Stimulated activated naive CD4-positive, alpha-beta T cell treated with Interleukin-2 at 50 U/mL for 16 hours (primary cell): ENCODE measurements at places on chromosomes 4 and X.

DNA sequence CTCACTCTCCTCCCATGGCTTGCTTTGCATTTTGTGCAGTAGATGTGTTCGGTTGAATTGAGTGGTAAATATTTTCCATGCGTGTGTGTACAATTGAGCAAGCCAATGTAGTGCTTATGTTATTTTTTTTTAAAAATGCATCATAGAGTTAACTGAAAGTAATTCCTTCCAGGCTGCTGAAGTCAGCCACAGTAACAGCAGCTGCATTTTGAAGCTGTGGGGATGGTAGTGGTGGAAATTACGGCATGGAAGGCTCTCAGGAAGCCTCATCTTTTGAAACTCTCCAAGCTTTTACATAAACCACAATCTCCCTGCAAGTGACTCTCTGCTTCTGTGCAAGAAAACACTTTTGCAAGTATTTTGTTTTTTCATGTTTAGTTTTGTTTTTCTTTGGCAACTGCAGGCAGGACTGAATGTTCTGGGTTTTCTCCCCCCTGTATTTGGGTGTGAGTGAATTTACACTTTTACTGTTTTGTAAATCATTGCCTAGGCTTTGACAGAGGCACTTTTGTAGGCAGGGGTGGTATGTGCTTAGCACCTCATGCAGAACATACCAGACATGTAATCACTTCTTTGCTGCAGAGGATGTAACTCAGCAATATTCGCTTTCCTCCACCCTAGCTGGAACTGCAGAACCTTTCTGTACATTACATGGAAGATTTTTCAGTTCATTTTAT is 56.2 kb downstream of the LRRC66 start:
- no peak for DNase-seq

- DNase-seq = no peak
Observed at GRCh38 chr4:113050371-113050755, 910 bp downstream of the ANK2 start.

DNA sequence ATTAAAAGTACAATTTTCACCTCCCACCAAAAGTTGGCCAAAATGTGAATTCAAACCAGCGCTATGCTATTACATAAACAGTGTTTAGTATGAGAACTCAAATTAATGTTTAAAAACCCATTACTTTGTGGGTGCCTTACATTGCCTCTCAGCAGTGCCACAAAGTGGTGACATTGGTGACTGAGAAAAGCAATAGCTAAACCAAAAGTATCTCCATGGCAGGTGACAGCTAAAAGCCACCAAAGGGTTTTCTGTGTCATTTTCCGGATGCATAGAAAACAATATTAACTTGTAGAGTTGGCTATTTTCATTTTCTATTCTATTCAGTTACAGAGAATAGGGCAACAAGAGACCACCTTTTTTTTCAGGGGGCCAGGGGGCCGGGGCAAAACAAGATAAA is 261.2 kb downstream of the MAPK10 start:
- no peak for DNase-seq

- no peak for DNase-seq
Observed at GRCh38 chrX:68894513-68895340, 65.9 kb downstream of the EFNB1 start.

- no peak for DNase-seq
Observed at GRCh38 chr4:98092833-98093439, 50.3 kb downstream of the STPG2 start.
